ENCODE measurements at places on chromosomes 2 and 18.

GRCh38 chr2:191012845-191013681 lies 908 bp downstream of the STAT1 start:
- DNase-seq: no peak

GRCh38 chr2:71637736-71638135 lies 184.4 kb downstream of the DYSF start:
- DNase-seq: no peak

DNA sequence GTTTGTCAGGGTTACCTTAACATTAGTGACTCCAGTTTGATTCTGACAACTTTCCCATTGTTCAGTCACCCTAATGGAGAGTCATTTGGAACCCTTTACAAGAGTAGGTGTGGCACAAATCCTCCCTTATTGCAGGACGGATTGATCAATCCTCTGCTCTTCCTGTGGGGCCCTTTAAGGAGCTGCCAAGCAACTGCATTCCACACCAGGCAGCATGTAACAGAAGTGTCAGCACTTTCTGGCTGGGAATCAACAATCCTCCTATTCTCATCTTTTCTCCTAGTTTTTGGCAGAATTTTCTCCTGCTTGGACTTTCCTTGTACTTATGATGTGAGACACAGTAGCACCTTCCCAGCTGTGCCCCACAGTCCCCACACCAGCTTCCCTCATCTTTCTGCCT lies 177.8 kb downstream of the ST6GAL2 start:
- no peak for DNase-seq

DNA sequence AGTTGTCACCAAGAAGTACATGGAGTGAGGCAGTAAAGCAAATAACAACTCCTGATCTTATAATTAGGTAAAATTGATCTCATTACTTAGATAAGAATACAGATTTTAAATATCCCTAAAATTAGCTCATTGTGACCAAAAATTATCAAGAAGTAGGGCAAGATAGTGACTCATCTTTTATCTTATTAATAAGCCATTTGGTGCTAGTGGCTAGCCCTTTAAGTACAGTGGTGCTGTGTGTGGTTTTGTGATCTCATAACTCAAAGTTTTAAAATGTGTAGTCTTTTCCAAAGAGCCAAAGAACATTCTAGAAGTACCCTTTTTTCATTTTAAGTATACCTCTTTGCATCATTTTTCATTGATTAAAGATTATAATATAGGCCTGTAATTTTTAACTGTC lies 569.4 kb upstream of the SETBP1 start:
- no peak for DNase-seq

DNA sequence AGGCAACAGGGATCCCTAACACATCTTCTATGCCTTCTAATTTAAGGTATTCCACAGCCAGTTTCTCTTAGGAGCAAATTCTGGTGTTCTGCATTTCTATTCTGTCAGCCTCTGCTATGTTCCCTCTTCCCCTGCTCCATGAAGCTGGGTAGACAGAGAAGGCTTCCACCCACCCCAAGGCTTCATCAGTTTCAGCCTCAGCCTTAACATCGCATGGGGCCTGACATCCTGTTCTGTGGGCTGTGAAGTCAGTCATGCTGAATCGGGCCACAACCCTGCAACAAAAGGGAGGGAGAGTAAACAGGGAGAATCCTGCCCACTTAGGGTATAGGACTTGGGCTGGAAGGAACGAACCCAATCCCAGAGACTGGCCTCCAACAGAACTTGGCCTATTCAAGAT lies 70.6 kb upstream of the PPM1B start:
- DNase-seq: no peak

GRCh38 chr2:213627054-213627710 lies 342.9 kb downstream of the SPAG16 start:
- no peak for DNase-seq
